Left colon (tissue), 2 donors: ENCODE measurements at places on chromosomes 7 and 10. TPM values are rescaled to one million over a fixed set of nuclear protein-coding genes. Genes with fewer than 3 reads are reported as not detected.

GNAI1 gene
- total RNA-seq = 31.7 TPM

DNA sequence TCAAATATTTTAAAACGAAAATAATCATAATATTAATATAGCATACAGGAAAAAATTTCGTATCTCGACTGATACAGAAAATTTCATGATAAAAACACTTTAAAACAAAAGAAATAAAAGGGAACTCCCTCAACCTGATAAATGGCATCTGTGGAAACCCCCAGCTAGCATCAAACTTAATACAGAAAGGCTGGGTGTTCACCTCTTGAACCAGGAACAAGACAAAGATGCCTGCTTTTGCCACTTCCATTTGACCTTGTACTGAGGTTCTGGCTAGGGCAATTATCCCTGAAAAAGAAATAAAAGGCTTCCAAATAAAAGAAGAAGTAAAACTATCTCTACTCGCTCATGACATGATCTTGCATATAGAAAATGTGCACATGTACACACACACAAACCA, 2.5 kb upstream of the ALOX5 start:
- DNase-seq = no peak

DNA sequence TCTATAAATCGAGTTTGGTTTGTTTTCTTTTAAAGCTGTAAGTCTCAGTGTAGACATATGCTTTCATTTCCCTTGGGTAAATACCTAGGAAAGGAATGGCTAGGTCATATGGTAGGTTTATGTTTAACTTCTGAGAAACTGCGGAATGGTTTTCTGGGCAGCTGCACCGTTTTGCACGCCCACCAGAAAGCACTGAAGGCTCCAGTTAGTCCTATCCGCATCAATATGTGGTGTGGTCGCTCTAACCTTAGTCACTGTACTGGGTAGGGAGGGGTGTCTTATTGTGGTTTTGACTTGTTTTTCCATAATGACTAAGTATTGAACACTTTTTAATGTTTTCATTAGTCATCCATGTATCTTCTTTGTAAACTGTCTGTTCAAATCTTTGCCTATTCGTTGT, 279.5 kb upstream of the AKR1E2 start:
- DNase-seq = no peak

TEX36 gene
- total RNA-seq = not detected

- no peak for DNase-seq
Measured at GRCh38 chr10:96639899-96640298, 53.1 kb upstream of the TM9SF3 start.
